HCT116 (cell line): ENCODE measurements at places on chromosomes 7 and 10. TPM values are rescaled to one million over a fixed set of nuclear protein-coding genes. Genes with fewer than 3 reads are reported as not detected.

MORN4 gene
- 8.0 TPM for total RNA-seq

TLL2 gene
- 1.3 TPM for total RNA-seq

TCERG1L gene
- not detected for total RNA-seq

GIMAP4 gene
- total RNA-seq = 0.49 TPM

DNA sequence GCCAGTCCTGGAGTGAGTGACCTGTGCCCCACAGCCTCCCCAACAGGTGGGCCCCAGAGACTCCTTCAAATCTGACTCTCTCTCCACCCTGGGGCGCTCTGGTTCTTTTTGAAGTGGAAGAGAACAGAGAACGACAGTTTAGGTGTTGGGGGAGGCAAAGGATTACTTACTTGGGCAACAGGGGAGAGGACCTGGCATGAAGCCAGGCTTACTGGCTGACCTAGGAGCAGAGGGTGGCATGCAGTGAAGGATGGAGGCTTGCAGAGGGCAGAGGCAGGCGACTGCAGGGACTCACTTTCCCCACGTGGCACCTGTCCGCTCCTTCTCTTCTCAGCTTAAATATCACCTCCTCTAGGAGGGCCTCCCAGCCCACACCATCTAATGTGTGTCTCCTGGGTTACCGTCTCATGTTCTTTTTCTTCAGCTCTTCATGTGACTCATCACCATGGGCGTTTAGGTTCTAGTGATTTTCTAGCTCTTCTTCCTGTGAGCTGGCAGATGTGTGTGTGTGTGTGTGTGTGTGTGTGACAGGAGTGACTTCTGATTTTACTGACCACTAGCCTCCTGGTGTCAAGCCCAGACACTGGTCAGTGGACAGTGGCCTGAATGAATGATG lies 15.5 kb downstream of the LZTS2 start:
- no peak for DNase-seq

DNA sequence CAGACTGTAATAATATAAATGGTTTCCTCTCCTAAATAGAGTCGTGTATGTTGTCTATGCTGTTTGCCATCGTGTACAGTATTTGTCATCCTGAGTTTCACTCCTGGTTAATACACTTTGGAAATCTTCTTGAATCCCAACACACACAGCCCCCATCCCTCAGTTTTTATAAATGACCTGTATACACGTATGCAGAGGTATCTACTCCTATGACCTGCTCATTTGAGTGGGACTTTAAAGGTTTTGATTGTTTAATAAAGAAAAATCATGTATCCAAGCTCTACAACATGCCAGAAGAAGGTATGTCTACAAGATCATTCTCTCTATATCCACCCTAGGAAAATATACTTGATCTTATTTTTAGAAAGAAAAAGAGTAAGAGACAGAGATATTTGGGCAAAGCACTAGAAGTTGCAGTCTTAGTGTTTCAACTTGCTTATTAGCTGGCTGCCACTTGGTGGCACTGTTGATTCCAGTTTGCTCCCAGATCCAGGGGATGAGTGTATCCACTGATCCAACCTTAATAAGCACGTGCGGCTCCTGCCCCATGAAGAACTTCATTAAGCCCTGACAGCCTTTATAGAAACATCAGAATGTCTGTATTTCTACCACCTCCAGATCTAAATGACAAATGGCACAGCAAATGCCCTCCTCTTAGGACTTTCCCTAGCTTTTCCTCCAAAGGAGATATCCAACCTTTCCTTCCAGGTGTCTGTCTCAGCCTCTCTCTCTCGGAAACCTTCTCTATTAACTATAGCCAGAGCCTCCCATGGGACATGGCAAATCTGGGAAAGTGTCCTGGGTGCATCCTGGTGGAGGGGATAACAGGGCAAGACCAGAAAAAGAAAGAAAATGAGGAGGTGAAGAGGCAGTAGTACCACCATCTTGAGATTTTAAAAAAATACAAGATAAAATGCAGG lies 181.6 kb upstream of the NEBL start:
- DNase-seq = peak; percentile 58

DNA sequence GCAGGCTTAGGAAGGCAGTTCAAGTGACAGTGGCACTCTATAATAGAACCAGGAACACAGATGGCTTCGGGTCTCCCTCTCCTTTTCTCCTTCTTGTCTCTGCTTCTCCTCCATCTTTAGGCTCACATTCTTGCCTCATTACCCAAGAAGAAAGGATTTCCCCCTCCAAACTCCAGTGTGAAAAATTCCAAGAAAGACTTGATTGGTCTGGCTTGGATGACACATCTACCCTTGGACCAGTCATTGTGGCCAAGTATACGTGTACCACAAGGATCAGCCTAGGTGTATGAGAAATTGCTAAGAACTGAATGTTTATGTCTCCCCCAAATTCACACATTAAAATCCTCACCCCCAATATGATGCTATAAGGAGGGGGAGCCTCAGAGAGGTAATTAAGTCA lies 53.9 kb downstream of the PRTFDC1 start:
- no peak for DNase-seq

- DNase-seq = no peak
Observed at GRCh38 chr7:150367677-150368095, 936 bp upstream of the REPIN1 start.

DNA sequence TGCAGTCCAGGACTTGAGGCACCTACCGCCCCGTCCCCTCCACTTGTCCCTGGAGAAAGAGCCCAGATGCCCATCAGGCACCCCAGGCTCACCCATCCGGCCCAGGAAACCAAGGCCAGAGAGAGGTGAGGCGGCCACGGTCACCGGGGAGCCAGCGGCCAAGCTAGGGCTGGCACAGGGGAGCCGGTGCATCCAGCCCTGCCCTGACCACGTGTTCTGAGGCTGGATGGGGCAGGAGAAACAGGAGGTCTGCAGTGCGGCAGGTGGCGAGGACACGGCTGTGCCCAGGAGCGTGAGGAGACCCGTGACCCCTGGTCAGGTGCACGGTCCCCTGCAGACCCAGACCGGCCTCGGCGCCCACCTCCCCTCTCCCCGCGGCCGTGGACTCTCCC lies 27.6 kb downstream of the UNCX start:
- DNase-seq = no peak
